NCI-H1436 (cell line): ENCODE measurements at places on chromosomes 7 and 10.

DNA sequence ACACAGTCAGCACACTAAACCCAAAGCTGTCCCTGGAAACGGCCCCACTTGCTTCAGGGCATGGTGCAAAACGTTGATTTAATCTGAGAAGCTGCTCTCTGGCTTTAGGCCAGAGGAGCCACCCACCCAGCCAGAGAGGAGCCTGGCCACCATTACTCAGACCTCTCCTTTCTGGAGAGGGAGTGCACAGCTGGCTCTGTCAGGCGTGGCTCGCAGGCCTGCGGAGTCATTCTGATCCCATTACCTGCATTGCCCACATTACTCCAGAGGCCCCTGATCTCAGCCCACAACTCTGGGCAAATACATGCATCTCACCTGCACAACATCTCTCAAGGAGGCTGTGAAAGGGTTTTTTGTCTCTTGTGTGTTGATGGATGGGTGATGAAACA lies 370.0 kb upstream of the IGFBP3 start:
- no peak for DNase-seq

- no peak for DNase-seq
These were observed 91.2 kb upstream of the OIT3 start for GRCh38 chr10:72802332-72802731.

DNA sequence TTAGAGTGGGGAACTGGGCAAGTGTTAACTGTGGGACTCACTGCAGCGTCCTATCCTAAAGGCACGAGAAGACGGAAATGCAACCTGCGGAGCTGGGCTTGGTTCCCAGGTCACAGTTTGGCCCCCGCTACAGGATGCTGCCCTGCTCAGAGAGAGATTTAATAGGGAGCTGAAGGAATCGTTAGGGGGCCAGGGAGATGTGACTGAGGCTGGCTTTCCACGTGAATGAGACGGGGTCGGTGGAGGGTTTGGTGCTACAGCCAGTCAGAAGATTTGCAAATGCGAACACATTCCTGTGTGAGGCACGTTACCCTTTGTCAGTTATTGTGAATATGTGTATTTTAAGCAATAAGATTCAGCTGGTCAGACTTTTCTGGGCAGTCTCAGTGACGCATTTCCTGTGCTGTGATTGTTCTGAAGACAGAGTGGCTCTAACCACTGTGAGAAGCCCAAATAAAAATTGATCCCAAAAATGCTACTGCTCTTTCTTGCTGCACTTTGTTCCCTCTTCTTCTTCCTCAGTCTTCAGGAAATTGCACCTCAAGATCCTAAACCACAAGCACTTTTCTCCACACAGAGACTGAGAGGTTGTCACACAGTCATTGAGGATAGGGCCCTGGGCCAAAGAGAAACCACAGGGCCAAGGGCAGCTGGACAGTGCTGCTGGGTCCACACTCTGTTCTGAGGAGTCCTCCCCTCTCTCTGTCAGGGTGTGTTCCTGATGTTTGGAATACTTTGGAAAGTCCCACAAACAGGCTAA lies 21.2 kb downstream of the CYP17A1 start:
- DNase-seq: no peak

DNA sequence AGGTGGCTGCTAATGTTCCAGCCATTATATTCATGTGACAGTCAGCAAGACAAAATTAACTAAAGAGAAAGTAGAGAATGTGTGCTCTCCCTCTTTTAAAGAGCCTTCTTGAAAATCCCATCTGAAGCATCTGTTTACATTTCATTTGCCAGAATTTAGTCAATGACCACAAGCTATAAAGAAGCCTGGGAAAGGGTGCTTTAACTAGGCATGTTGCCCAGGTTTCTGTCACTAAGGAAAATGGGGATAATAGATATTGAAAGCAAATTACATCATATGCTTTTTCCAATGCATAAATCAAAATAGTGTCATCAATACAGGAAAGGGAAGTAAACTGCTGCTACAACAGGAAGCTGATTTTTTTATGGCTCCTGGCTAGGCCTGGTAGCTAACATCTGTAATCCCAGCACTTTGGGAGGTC lies 67.7 kb downstream of the ELAPOR2 start:
- no peak for DNase-seq

- no peak for DNase-seq
These were observed 9.1 kb upstream of the SCART1 start for GRCh38 chr10:133444342-133445267.
